ENCODE measurements at places on chromosomes 4 and X.
A peak's percentile ranks its signal among the peaks of the same experiment; 100 is the strongest.

GRCh38 chr4:58064653-58065052, 954.5 kb upstream of the IGFBP7 start:
- no peak for DNase-seq

- DNase-seq: no peak
Observed at GRCh38 chr4:18155067-18156041, 133.8 kb upstream of the LCORL start.

DNA sequence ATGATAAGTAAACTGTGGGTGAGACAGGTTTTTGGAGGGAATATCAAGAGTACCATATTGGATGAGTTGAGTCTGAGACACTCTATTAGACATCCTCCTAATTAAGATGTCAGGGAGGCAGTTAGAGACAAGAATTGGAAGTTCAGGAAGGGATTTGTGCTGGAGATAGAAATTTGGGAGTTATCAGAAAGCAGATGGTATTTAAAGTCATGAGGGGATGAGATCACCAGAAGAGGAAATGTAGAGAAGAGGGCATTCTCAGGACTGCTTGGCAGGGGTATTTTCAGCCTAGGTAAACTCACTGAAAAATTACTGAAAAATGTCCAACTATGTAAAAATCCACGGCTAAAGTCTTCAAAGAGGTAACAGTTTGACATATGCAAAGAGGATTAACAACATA, 161.6 kb upstream of the PGRMC2 start:
- no peak for DNase-seq

DNA sequence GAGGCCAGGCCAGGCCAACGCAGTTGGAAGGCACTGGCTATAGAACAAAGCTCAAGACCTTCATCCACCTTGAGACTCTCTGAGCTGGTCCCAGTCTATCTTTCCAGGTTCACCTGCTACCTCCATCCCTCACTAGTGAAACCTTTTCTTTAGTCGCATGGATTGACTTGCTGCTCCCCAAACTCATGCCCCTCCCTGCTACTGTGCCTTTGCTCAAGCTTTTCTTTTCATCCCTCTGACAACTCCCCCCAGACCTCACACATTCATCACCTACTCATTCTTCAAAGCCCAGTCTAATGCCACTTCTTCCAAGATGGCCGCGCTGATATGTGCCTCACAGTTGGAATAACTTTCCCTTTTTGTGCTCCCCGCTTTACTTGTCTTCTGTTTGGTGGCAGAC, 58.0 kb downstream of the CNGA2 start:
- DNase-seq: no peak

DNA sequence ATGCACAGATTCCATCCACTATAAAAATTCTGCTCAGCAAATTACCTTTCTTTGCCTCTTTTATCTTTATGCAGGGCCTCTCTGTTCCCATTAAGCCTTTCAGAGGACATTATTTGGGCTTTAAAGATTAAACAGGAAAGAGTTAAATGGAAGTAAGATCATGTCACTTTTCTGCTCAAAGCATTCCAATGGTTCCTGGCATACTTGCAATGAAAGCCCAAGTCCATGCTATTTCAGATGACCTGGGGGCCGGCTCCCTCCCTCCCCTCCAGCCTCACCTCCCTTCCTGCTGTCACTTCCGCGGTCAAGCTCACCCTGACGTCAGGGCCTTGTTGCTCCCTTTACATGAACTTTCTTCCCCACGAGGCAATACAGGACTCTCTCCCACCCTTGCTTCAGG, 125.5 kb downstream of the C4orf51 start:
- no peak for DNase-seq

GRCh38 chr4:170687751-170688150, 598.0 kb upstream of the AADAT start:
- no peak for DNase-seq

- DNase-seq: no peak
Observed at GRCh38 chr4:8279321-8280157, 10.0 kb downstream of the HTRA3 start.

- no peak for DNase-seq
Observed at GRCh38 chr4:126766241-126766640, 866.5 kb upstream of the INTU start.

GRCh38 chr4:22129454-22130029, 181.0 kb upstream of the KCNIP4 start:
- no peak for DNase-seq

GRCh38 chr4:143287572-143287923, 49.1 kb upstream of the GAB1 start:
- no peak for DNase-seq

GRCh38 chr4:99875071-99875470, 19.2 kb downstream of the LAMTOR3 start:
- DNase-seq: no peak

DNA sequence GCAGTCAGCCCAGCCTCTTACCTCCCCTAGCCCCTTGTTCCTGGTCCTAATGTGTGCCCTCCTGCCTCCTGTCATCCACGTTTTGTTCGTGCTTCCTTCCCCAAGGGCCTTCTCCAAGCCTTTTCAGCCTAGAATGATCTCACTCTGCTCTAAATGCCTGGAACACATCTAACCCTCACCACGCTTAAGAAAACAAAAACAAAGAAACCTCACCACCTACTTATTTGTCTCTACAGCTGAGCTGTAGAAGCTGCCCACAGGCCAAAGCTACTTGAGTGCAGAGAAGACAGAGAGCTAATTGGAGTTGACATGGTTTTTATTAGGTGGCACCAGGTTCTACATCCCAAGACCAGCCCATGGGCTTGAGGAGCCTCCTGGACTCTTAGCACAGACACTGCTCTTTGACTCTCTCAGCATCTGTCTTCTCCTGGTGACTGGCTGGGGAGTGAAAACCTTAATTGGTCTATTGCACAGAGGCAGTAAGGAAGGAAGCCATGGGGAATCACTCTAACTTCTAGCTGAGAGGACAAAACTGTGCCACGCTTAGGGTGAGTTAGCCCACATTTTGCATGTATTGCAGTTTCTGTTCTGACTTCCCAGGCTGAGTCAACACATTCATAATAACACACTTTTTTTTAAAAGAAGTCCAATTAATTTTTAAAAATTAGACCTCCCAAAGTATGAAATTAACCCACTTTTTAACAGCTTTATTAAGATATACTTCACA, 52.3 kb upstream of the PDK3 start:
- no peak for DNase-seq

DNA sequence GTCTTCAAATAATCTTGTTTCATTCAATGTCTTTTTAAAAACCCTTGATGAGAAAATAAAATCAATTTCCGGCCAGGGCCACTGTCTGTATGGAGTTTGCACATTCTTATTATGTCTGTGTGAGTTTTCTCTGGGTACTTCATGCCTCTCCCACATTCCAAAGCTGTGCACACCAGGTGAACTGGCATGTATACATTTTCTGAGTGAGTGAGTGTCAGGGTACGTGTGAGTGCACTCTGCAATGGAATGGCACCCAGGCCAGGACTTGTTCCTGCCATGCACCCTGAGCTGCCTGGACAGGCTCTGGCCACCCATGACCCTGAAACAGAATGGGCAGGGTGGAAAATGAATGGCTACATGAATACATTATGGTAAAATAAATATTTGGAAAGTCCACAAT, 61.3 kb downstream of the UBE2NL start:
- no peak for DNase-seq

DNA sequence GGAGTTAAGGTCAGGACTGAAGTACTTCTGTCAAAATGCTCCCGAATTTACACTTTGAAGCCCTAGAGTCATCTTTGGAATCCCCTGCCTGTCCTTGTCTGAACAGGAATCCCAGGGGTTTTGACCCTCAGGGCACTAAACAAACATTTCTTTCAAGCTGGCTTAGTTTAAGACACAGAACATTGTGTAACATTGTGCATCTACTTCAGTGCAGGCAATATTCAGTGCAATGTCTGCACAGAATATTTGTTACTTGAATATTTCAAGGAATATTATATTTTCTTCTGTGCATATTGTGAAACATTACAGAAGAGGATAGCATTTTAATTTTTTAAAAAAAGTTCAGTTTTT, 763.4 kb downstream of the PCDH18 start:
- no peak for DNase-seq

GRCh38 chr4:87465739-87466366, 43.5 kb downstream of the NUDT9 start:
- peak; percentile 29 for DNase-seq

DNA sequence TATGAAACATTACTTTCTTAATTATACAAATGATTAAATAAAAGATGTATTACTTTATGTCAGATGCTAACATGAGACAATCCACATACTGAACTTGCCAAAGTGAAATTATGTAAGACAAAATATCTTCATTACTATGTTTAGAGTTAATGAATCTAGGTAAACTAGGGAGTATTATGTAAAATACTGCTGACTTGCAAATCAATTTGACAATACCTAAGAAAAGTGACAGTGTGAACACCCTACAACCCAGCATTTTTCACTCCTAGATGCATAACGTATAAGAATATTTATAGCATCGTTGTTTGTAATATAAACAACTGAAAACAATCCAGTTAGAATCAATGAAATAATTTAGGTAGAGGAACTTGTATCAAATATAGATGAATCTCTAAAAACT, 546.3 kb downstream of the MAGEB5 start:
- no peak for DNase-seq

- DNase-seq: no peak
Observed at GRCh38 chr4:26323821-26324220, 3.0 kb downstream of the RBPJ start.

- no peak for DNase-seq
Observed at GRCh38 chr4:149933883-149934282, 118.2 kb upstream of the IQCM start.

- DNase-seq: no peak
Observed at GRCh38 chrX:152905081-152905420, 7.2 kb downstream of the ZNF185 start.

GRCh38 chrX:69152417-69152841, 12.8 kb downstream of the PJA1 start:
- no peak for DNase-seq

DNA sequence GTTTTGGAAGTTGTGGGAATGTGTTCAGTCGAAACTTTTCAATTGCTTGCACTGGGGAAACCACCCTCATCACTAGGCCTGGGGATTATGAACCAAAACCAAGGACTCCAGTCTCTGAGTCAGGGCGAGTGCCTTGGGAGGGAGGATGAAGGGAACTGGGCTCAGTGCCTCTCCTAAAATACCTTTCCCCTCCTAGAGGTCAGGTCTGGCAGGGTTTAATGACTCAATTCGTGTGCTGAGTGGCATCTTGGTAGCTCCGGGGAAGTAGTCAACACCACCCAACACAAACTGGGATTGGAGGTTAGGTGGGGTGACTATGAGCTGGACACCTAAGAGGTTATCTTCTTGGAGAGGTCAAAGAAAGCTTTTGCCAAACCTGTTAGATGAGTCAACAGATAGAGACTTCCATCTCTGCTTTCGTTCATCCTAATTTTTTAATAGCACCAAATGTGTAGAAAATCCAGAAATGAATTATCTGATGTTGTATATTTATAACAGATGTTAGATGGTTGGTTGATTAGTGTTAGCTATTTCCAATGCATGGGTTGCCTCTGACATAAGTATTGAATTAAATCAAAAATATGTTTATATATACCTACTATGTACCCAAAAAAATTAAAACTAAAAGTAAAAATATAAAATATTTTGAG, 202.8 kb downstream of the SHROOM3 start:
- DNase-seq: no peak

DNA sequence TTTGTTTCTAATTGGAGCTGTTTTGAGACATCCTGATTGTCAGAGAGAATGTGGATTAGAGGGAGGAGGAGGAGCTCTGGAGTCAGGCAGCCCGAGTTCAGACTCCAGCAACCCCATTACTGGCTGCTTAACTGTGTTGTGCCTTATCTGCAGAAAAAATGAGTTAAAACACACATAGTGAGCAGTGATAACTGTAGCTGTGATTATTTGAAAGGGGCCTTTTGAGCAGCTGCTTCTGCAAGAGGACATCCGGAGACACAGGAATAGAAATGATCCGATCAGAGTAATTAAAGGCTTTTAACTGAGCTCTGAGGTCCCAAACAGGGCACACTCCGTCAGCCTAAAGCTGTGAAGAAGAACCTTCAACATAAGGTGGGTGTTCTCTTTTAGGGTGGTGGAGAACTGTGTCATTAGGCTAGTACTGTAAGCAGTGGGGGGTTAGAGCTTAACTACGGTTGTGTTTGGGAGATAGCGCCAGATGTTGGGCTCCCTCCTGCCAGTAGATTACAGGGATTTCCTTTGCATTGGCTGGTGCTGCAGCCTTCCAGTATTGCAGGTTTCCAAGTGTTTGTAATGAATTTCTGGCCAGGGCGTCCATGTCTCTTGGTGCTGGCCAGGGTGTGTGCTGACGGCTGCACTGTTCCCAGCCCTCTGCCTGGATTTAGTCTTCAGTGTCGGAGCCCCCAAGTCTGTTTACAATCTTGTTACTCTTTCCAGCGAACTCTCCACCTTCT, 24.3 kb downstream of the ADD1 start:
- no peak for DNase-seq

GRCh38 chrX:119605464-119606279, 552 bp downstream of the NKRF start:
- DNase-seq: peak; percentile 27

DNA sequence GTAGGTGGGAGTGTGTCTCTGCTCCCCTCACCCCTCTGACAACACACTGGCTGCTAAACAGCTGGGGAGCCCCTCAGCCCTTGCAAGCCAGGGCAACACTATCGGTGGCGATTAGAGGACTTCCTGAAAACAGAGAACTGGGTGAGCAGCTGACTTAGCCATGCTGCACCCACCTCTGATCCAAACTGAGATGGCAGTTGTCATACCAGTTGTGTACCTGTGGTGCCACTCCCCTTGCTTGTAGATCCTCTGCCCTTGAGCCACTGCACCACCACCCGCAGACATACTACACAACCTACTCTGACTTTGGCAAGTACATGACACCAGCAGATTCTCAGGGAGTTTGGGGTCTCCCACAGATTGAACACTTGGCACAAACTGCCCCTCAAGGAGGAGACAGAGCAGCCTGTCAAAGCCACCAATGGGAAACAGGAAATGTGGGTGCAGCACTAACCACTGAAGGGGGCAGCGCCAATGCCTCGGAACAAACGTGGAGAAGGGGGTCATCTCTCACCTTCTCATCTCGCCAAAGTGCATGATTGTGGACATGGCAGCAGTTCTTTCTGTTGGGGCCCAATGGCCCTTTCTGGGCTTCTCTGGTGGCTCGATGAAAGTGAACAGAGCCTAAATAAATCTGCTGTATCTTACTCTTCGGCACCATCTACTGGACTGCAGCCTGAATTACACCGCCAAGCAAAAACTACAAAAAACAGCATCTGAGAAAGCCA, 119.8 kb downstream of the NEK1 start:
- peak; percentile 22 for DNase-seq

Data from NCI-H1105 treated with DMSO at 0.1 percent for 48 hours (cell line).